Prostate gland (tissue), 2 donors: ENCODE measurements at places on chromosomes 2 and 18. TPM values are rescaled to one million over a fixed set of nuclear protein-coding genes. Genes with fewer than 3 reads are reported as not detected.

GRCh38 chr2:187003611-187004010 lies 154.6 kb upstream of the ZSWIM2 start:
- DNase-seq, result no peak

The ST8SIA5 gene
- total RNA-seq, result 0.62 TPM

DNA sequence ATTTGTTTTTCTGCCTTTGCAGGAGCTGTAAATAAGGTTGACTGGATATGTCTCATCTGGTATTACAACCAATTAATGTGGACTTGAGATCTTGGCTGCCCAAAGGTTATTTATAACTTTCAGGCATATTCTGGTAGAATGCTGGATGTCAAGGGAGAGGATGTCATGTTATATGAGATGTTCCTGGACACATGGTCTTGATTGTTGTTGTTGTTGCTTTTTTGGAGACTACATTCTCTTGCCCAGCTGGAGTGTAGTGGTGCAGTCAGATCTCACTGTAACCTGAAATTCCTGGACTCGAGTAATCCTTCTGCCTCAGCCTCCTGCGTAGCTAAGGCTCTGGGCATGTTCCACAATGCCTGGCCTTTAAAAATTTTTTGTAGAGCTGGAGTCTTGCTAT lies 83.3 kb downstream of the LCLAT1 start:
- DNase-seq, result no peak

DNA sequence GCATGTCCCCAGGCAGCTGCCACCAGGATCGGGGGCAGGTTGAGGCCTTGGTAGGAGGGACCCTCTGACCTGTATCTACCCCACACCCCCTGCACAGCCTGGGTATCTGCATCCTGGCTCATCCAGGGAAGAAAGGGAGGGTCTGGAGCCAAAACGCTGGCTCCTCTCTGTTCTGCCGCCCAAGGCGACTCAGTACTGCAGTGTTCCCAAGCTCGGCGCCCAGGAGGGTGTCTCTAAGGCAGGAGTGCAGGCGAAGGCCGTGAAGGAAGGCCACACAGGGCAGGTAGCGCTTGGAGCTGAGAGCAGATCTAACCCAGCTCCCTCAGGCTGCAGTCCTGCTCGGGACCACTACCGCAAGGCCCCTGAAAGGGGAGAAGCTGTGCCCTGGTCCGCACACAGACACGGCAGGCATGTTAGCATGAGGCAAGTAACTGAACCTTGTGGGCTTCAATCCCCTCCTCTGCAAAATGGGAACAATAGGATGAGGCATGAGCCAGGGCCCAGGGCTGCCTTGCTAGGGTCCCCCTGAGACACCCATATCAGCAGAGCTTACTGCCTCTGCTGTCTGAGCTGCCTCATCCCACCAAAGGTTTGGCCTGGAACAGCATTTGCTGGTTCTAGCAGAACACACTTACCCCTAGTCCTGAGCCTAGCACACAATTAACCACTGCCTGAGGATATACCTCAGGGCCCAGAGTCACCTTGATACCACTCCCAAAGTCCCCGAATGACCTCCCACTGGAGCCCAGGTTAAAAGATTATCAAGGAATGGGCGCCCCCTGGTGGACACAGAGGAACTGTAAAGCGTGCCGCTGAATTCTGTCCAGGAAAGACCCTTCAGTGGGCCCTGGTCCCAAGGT lies 6.5 kb downstream of the PTMA start:
- peak; percentile 57 for DNase-seq

The TRIM43 gene
- total RNA-seq, result not detected

GRCh38 chr2:10810202-10811161 lies 2.1 kb downstream of the PDIA6 start:
- DNase-seq, result no peak

The MFF gene
- 180 TPM for total RNA-seq

GRCh38 chr2:55618275-55619055 lies 1.0 kb upstream of the PPP4R3B start:
- DNase-seq, result peak; percentile 40

GRCh38 chr2:19349911-19350677 lies 8.3 kb downstream of the OSR1 start:
- DNase-seq, result no peak

- no peak for DNase-seq
These were observed 4.8 kb downstream of the PSMD14 start for GRCh38 chr2:161312996-161313395.

- peak; percentile 23 for DNase-seq
These were observed 33.6 kb downstream of the GCG start for GRCh38 chr2:162118166-162119031.

DNA sequence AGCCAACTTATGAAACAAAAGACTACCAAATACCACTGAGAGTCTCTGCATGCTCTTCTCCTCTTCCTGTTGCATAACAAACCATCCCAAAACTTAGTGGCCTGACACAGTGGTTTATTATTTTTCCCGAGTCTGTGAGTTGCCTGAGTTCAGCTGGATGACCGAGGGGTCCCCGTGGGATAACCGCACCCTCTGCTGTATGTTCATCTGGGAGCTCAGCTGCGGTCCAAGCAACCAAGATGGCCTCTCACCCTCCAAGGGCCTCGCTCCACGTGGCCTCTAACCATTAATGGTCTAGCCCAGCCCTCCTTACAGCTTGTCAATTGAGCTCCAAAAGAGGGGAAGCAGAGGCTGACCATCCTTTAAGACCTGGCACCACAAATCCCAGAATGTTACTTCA lies 17.1 kb downstream of the ITM2C start:
- no peak for DNase-seq

DNA sequence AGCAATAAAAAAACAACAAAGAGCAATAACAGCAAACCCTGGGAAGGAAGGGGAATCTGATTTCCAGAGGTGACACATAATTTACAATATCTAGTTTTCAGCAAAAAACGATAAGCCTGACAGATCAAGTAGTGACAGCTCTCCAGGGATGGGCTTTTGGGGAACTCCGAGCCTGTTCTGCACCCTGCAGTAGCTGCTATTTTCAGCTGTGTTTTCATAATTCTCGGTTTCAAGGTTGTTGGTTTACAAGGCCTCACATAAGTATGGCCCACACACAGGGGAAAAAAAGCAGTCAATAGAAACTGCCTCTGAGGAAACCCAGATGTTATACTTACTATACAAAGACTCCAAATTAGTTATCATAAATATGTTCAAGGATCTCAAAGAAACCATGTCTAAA lies 67.7 kb upstream of the CTLA4 start:
- no peak for DNase-seq

- DNase-seq, result no peak
These were observed 119.6 kb upstream of the EPAS1 start for GRCh38 chr2:46177461-46178089.

- DNase-seq, result no peak
These were observed 34.1 kb upstream of the LCLAT1 start for GRCh38 chr2:30412684-30413570.

- no peak for DNase-seq
These were observed 82.5 kb upstream of the ARL4C start for GRCh38 chr2:234579231-234579962.

DNA sequence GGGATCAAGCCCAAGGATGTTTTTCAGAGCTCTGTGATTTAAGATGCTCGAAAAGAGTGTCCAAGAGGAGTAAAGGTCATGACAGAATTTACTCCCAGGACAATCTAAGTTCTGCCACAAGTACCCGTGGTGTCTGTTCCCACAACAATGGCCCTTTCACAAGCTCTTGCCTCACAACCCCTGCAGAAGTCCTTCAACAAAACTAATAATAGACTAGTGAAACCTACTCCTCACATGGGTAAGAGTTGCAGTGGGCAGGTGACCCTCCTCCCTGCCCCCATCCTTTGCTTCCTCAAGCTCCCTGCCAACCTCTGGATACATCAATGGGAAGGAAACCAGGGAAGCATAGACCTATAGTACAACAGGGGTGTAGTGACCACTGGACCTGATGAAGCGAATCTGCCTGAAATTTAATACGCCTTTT lies 34.9 kb downstream of the PTCD3 start:
- no peak for DNase-seq

GRCh38 chr2:99480390-99480789 lies 9.4 kb downstream of the REV1 start:
- DNase-seq, result no peak
